ENCODE measurements at places on chromosomes 12 and 14.

GRCh38 chr12:94374124-94374523 lies 85.5 kb downstream of the CEP83 start:
- DNase-seq: no peak

DNA sequence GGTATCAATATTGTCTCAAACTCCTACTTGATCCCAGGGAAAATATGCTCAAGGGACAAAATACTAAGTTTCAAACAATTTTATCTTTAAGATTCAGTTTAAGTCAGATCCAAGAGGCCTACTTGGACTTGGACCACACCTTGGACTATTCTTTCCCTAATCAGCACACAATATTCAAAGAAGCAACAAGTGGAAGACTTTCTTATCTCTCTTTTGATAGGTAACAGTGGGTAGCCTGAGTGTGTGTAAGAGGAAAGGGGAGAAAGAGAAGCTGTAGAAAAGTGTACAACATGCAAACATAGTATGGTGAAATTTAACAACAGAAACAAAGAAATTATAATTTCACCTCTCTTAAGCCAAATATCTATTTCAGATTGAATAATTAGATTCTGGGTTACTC lies 6.5 kb downstream of the CERS5 start:
- DNase-seq: no peak

GRCh38 chr12:125372085-125372484 lies 306.9 kb downstream of the AACS start:
- no peak for DNase-seq

GRCh38 chr12:75337905-75338304 lies 3.4 kb downstream of the GLIPR1L1 start:
- DNase-seq: no peak

DNA sequence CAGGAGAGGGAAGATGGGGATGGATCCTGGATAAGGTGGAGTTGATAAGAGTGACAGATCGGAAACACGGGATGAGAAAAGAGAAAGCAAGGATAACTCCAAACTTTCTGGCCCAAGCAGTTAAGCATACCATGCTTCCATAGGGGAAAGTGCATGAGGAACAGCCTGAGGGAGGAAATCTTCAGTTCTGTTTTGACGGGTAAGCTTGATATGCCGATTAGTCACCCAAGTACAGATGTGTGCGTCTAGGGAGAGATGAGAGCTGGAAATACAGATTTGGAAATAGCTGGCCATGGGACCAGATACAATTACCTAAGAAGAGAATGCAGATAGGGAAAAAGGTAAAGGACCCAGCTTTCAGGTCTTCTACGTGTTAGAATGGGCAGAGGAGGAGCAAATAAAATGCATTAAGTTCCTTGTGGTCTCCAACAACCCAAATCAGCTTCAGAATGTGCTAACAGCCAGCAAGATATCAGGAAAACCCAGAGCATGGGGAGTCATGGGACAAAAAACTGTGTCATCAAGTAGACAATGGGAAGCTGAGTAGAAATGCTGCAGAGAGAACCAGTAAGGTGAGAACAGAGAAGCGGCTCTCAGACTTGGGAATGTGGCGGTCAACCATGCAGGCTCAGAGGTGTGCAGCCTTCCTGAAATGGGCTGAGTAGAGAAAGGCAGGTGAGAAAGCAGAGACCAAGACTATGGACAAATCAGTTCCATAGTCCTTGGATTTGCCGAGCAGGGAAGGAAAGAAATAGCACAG lies 56.3 kb downstream of the PPP1R36 start:
- no peak for DNase-seq

DNA sequence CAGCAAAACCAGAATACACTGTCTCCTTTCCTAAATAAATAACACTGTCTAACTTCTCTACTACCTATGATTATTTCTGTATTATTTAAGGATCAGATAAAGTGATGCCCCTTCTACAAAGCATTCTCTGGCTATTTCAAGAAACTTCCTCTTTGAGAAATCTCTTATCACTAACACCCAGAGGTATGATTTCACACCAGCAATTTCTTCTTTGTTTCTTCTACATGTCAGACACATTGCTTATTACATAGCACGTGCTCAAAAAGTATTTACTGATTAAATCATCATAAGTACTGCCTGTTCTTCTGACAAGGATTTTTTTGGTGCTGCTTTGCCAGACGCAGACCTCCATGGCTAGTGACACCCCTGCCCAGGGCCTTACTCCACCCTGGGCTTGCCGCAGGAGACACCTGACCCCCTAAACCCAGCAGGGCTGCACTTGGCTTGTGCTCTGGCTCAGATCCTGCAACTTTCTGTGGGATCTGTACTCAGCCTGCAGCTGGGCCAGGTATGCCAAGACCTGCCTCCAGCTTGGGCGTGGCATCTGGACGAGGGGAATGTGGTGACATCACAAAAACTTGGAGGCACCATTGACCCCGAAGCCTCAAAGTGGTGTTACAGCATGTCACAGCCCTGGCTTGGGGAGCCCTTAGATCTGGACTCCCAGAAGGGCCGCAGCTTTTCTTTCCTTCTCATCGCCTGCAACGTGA lies 15.4 kb upstream of the HIGD1C start:
- DNase-seq: no peak

GRCh38 chr12:11705010-11705409 lies 55.5 kb downstream of the ETV6 start:
- DNase-seq: no peak

DNA sequence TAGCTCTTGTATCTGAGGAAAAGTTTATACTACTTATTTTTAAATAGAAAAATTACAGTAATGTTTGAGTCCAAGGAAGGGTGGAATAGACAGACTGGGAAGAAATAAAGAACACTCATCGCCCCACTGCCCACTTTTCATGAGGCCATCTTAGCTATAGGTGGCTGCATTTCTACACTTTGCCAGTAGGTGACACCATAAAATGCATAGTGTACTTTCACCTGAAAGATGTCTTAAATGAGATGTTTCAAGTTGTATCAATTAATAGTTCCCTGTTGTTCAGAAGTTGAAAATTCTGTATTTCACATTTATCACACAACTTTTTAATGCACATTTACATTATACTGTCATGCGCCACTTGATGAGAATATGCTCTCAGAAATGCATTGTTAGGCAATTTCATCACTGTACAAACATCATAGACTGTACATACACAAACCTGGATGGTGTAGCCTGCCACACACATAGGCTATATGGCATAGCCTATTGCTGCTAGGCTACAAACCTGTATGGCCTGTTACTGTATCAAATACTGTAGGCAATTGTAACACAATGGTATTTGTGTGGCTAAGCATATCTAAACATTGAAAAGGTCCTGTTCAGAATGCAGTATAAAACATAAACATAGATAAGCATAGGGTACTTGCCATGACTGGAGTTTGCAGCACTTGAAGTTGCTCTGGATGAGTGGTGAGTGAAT lies 27.6 kb downstream of the PMCH start:
- DNase-seq: no peak

GRCh38 chr12:120247621-120248030 lies 17.9 kb downstream of the PXN start:
- DNase-seq: no peak

GRCh38 chr12:56188778-56189098 lies 545 bp downstream of the SMARCC2 start:
- DNase-seq: no peak

DNA sequence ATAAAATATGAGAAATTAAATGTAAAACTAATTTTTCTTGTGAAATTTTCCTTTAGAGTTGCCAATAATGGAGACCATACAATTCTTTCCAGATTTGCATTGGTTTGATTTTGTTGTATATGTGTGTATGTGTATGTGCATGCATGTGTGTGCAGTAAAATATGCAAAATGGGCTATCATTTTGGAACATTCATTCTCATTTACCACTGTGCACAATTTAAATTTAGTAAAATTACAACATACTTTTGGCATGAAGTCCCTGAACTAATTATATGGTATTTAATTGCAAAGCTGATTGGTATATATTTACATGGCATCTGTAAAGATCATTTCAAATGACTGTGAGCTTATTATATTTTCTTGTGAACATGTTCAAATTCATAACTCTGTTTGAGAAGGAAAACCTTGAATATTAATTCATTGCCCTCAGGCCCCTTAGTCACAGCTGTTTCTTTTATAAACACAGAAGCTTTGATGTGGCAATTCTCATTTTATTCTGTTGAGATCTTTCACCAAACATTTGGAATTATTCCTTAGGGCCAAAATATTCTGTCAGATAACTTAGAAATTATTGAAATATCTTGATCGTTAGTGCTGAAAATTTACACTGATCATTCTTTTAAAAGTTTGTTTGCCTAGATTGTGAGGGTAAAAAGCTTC lies 17.6 kb downstream of the KERA start:
- DNase-seq: no peak

- no peak for DNase-seq
These were observed 32.2 kb upstream of the SERPINA6 start for GRCh38 chr14:94355191-94355794.

DNA sequence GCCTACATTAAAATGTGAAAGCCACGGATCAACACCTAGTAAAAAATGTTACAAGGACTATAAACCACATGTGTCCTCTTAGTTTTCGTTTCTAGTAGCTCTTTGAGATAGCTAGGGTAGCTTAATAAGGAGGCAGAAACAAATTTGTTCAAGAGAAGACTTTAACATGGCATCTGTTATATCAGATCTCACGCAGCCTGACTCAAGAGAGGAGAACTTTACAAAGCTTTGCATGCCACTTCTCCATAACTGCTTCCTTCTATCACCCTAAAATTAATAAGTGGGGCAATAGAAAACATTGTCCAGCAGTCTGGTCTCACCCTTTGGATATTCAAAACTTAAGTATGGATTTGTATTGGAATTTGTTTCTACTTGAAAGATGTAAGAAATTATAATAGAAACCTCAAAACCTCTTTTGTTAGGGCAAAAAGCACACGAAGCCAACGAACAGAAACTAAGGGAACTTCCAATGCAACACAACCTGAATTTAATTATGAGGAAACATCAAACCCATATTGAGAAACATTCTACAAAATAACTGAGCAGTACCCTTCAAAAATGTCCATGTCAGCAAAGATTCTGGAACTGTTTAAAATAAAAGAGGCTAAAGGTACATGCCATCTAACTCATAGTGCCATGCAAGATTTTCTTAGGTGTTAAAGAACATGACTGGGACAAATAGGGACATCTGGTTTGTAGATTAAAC lies 194.8 kb downstream of the LRIG3 start:
- DNase-seq: no peak

GRCh38 chr14:60655898-60656685 lies 6.8 kb upstream of the SIX1 start:
- DNase-seq: no peak

DNA sequence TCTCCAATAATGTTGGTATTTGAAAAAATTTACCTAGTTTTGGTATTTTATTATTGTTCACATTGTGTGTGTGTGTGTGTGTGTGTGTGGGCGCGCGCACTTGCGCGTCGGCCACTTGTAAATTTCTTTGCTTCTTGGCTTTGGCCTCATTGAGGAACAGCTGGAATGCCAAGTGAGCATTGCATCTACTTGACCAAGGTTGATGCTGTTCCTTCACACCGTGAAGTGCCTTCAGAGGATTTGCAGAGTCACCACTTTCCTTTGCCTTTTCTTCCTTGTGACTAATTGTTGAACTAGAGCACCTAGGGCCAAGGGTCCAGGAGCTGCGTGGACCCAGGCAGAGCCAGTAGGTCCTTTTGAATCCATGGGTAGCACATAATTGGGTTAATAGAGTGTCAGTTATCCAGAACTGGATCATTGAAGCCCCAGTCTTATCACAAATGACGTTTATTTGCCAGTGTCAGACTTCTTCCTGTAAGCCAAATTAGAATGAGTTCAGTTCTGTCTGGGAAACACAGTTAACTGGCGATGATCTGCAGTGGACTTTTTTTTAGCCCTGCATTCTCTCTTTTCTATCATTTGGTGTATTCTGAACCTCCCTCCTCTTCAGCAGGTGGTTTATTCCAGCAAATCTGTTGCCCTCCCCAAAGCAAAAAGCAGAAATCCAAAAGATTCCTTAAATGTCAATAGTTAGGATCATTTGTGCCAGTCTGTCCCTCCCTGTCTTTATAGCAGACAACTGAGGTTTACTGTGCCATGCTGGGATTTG lies 2.6 kb downstream of the PPP2R5C start:
- DNase-seq: no peak

DNA sequence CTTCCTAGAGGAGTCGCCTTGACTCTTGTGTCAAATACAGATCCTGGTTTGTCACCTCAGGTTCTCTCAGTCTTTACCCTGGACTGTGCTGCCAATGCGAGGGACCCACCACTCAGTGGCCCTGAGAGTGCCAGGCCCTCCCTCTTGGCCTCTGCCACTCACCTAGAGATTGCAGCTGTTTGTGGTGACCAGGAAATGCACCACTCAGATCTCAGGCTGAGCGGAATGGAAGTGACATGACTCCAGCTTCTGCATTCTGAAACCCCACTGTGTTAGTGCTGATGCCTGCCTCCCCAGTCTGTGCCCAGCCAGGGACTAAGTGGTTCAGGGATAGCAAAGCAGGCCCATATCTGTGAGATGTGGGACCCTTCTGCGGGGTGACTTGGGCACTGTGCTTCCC lies 27.8 kb upstream of the NEDD1 start:
- DNase-seq: no peak

- DNase-seq: no peak
These were observed 76.6 kb downstream of the SINHCAF start for GRCh38 chr12:31249356-31249755.

- DNase-seq: no peak
These were observed 4.0 kb downstream of the C14orf119 start for GRCh38 chr14:23099212-23099861.

- no peak for DNase-seq
These were observed 170.6 kb downstream of the MED13L start for GRCh38 chr12:116106870-116107269.

- no peak for DNase-seq
These were observed 40.7 kb upstream of the RIN3 start for GRCh38 chr14:92472860-92473259.

- DNase-seq: no peak
These were observed 268.3 kb upstream of the CPNE8 start for GRCh38 chr12:39173726-39174125.

- DNase-seq: no peak
These were observed 224.3 kb downstream of the PELI2 start for GRCh38 chr14:56342494-56342942.

DNA sequence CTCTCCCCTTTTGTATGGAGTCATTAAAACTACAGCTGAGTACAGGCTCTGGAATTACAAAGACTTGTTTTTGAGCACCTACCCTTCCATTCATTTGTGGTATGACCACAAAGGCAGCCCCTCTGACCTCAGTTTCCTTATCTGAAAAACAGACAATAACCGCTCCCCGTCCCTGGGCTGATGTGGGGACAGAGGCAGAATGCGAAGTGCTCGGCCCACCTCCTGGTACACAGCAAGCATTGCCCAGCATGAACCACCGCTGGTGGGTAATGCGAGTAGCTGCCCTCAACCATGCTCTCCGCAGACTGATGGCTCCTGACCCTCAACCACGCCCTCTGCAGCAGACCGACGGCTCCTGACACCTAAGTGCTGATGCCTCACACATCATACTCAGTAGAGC lies 22.4 kb downstream of the P2RX2 start:
- no peak for DNase-seq

DNA sequence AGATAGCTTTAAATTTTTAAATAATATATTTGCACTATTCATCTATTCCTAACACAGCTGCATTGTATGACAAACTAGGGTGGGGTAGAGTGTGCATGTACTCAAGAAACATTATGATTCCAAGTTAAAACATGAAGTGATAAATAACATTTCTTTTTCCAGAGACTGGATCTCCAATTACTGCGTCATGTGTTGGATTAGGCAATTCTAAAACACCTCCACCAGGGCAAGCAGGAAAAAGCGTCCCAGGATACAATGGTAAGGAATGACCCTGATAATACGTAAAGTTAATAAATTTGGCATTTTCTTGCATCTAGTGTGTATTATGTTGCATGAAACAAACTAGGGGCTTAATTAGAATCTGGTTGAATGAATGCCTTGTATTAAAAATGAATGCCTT lies 138.9 kb downstream of the ACSS3 start:
- no peak for DNase-seq
